ENCODE measurements at places on chromosomes 3 and 15. TPM values are rescaled to one million over a fixed set of nuclear protein-coding genes. Genes with fewer than 3 reads are reported as not detected.

Gene TRIM42
- total RNA-seq = not detected

Gene EPHB1
- total RNA-seq = under 0.01 TPM

Gene RTP4
- 2.9 TPM for total RNA-seq

Gene CHRNA7
- not detected for total RNA-seq

Gene CKMT1B
- total RNA-seq = not detected

Gene OIP5
- 23.1 TPM for total RNA-seq

Gene GOLGA8N
- total RNA-seq = 0.71 TPM

Gene CYP1A2
- total RNA-seq = not detected

Gene SCN11A
- total RNA-seq = not detected

Gene GOLGA8F
- total RNA-seq = not detected

Gene CPNE9
- total RNA-seq = not detected

Gene PRICKLE2
- 7.5 TPM for total RNA-seq

Gene LYZL4
- total RNA-seq = not detected

Gene DNAH12
- total RNA-seq = not detected

Gene ITIH1
- not detected for total RNA-seq

Gene TM4SF18
- not detected for total RNA-seq

Gene GNB4
- 51.2 TPM for total RNA-seq

Gene MCTP2
- total RNA-seq = 0.18 TPM

Gene IL20RB
- 34.0 TPM for total RNA-seq

Gene C3orf49
- total RNA-seq = not detected

Gene STAB1
- total RNA-seq = 1.9 TPM

Gene CYP19A1
- total RNA-seq = not detected

Gene INSYN1
- not detected for total RNA-seq

Gene GOLGA6B
- not detected for total RNA-seq

Gene TEX55
- not detected for total RNA-seq

Gene POLQ
- total RNA-seq = 2.3 TPM

Gene LRRC49
- total RNA-seq = 17.5 TPM

Gene PLA2G4D
- not detected for total RNA-seq

Gene FSD2
- not detected for total RNA-seq

Gene SEMA7A
- total RNA-seq = 86.2 TPM

Gene CHCHD6
- total RNA-seq = 18.6 TPM

Gene DUOX2
- not detected for total RNA-seq

Gene GOLGA6L10
- total RNA-seq = 1.8 TPM

Measured in myometrial cell (primary cell).